GM20000 (cell line): ENCODE measurements at places on chromosomes 1 and 21.
A peak's percentile ranks its signal among the peaks of the same experiment; 100 is the strongest.

DNA sequence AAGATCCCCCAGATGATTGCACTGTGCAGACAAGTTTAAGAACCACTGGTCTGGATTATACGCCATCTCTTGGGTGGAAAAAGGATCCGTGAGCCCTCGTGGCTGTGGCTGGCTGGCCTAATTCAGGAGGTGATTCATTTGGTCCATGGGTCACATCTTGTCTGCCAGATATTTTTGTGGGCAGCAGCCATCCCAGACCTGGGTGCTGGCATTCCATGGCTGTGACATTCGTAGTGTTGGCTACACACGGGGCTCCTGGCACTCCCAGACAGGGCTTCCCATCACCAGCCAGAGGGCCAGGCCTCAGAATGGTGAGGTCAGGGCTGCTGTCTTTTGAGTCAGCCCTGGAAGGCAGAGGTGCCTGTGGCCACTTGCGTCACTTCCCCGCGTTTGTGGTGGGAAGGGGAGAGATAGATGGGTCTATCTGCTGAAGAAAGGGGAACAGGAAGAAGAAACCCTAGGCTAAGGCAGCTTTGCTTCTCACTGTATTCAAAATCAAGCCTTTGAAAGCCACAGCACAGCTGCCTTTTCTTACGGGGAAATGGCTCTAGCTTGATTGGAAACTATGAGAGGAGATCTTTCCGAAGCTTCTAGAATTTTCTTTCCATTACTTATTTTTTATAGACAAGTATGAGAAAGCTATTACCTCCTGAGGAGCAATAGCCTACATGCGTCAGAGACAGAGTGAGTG, 32.4 kb downstream of the EIF2D start:
- DNase-seq: peak; percentile 82

DNA sequence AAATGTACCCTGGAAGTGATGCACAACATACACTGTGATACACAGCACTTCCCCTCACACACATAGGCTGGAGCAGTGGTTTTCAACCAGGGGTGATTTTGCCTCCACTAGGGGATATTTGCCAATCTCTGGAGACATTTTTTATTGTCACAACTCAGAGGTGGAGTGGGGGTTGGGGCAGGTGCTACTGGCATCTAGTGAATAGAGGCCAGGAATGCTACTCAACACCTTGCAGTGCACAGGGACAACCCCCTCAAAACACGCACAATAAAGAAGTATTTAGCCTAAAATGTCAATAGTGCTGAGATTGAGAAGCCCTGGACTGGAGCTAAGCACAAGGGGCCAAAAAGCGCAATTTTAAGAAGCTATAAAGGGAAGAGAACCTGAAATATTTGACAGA, 54.1 kb downstream of the DNAJC6 start:
- DNase-seq: no peak

GRCh38 chr1:183100361-183100974, 77.2 kb downstream of the LAMC1 start:
- DNase-seq: no peak

GRCh38 chr1:180027949-180028445, 73.4 kb downstream of the CEP350 start:
- DNase-seq: no peak

DNA sequence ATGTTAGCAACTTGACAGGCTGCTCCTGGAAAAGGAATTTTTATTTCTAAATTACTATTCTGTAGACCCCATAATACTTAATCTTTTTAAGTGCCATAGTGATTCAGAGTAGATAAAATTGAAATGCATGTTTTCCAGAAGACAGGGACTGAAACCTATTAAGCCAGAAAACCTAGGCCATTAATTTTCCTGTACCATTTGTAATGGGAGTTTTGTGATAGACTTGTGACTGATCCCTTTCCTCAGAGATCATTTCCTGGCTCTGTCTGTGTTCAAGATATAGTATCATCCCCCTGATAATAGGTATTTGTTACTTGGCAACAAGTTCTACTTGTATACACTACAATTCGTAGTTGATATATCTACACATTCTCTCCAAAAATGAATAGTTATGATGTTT, 1609.8 kb downstream of the AMY1C start:
- no peak for DNase-seq

GRCh38 chr21:17979763-17980162, 160.6 kb upstream of the C21orf91 start:
- DNase-seq: no peak

DNA sequence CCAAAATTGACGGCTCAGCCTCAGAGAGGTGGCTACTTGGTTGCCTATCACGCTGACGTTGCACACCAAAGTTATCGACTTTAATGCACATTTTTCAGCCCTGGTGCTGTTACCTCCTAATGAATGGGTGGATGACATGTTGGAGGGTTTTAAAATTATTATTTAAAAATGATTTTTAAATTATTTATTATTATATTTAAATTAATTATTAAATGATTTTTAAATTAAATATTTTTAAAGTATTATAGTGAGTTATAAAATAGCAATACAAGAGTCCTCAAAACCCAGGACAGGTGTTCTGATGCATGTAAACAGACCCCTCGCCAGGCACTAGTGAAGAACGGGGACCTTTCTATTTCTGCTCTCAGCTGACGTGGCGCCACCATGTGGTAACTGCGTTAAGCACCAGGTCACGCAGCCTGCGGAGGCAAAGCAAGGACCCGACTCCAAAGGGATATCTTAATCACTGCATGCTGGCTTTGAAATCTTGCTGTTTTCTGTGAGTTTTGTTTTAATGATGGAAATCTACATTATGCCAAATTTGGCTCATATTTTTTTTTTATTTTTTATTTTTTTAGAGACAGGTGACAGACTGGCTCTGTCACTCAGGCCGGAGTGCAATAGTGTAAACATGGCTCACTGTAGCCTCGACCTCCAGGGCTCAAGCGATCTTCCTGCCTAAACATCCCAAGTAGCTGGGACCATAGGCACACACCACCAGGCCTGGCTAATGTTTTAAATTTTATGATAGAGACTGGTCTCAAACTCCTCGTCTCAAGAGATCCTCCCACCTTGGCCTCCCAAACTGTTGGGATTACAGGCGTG, 22.6 kb downstream of the CASP9 start:
- DNase-seq: peak; percentile 79

DNA sequence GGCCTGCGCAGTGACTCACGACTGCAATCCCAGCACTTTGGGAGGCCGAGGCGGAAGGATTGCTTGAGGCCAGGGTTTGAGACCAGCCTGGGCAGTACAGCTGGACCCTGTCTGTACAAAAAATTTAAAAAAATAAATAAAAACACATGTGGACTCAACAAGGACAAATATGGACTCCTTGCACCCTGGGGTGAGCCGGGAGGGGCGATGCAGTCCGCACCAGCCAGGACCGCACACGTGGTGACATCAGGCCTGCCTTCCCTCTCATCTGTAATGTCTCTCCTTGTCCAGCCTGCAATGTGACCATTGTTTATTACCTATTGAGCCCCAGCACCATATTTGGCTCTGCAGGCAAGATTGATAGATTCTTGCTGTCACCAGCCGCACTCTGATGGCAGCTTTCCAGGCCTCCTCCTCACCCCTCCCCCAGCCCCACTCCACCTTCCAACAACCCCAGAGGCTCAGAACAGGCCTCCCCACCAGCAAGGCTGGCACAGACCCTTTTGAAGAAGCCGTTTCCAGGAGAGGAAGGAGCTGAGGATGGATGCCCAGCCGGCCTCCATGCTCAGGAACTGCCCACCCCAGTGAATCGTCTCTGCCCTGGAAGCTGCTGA, 55.2 kb downstream of the IRF2BP2 start:
- DNase-seq: no peak

DNA sequence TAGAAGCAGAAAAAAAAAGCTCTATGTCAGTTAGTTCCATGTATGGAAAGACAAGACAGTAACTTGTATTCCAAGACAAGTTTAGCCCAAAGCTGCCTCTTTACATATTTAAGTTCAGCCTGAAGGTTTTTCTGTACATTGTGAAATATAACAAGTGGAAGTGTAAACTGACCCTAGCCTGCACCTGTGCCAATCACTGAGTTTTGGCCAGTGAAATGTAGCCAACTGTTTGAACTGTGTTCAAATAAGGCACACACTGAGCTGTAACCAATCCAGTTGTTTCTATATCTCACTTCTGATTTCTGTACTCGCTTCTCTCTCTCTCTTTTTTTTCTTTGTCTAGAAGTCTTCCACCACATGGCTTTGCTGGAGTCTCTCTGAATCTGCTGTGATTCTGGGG, 1227.1 kb downstream of the NCAM2 start:
- no peak for DNase-seq

DNA sequence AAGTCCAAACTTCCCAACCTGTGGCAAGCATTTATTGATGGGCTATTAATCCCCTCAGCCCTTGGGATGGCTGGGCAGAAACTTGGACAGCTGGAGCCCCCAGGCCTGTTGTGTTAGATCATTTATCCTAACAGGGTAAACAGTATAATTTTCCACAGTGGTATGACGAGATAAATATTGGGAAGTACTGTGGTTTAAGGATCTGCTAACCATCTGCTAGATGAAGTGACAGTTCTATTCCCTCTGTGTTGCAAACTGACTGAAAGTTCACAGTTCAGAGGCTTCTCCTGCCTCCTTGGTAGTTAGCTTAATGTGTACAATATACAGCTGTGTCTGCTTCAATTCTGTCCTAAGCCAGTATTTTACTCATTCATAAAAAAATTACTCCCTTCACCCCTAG, 127.5 kb upstream of the CHODL start:
- DNase-seq: no peak

DNA sequence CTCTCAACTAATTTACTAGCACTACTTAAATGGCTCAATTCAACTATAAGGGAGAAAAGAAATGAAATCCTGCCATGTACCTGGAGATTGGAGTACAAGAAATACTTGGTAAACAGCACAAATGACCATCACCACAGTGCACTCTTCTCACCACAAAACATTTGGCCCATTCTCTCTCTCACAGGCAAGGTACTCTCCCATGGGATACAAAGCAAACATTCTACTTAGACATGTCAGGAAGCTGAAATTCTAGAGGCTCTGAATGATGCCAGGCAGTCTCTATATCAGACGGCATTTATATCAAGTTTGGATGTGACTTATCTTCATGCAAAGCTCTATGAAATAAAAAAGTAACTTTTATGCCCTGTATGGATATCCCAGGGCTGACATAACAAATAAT, 72.5 kb downstream of the DPT start:
- no peak for DNase-seq

DNA sequence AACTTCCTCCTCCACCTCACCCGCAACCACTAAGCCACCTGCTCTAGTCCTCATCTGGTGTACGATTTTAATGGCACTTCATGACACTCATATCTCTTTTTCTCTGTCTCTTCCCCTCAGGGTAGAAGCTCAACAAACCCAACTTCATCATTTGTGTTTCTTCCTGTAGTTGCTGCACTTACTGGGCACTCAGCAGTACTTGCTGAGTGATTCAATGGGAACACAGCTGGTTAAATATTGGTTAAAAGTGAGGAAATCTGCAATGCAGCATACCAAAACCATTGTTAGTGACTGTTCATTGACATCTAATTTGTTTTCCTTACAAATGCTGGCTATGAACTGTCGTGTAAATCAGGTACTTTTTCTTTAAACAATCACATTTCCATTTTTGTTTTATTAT, 541.1 kb upstream of the PRMT6 start:
- DNase-seq: no peak

- peak; percentile 73 for DNase-seq
These were observed 708 bp upstream of the ZNF362 start for GRCh38 chr1:33255347-33256220.

GRCh38 chr1:7842517-7842916, 10.3 kb downstream of the UTS2 start:
- peak; percentile 45 for DNase-seq

DNA sequence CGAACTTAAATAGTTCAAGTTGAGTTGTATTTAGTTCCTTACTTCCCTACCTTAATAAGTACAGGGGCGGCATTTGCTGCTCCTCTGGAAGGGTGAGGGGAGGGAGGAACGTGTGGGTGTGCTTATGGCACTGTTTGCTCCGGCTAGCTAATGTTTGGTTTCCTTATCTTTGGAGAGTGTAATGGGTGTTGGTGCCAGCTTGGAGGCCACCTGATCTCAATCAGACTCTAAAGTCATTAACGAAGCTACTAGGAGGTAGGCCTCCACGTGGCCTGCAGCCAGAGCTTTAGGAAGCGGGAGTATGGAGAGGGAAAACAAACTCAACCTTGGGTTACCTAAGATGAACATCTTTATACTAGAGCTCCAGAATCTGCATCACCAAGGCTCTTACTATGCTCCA, 43.0 kb upstream of the RAP1A start:
- no peak for DNase-seq

- DNase-seq: no peak
These were observed 529.5 kb downstream of the COL11A1 start for GRCh38 chr1:102578804-102579203.

DNA sequence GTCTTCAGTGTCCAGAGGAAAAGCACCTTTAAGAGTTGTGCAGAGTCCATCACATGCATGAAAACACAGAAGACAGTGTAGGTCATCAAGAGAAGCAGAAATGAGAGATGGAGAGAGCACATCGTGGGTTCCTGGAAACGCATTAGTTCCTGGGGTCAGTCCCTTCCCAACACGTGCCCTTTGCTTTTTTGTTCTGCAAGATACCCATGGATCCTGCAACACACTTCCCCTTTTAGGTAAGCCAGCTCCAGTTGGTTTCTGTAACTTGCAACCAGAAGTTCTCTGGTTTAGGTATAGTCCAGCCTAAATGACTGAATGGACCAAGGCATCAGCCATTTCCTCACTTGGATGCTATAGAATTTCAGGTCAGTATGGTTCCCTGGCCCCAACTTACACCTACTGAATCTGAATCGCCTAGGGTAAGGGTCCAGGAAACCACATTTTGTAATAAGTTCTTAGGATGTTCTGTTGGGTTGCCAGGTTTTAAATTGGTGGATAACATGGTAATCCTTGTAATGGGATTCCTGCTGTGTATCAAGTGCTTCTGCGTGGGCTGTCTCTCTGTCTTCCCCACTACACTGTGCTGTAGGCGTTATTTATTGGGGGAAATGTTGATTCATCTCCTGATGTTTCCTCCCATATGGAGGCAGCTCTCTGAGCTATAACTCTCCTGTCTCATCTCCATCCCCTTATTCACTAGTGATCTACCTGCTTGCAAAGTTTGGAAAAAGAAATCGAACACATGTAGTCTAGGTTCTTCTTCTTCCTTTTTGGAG, 230.6 kb downstream of the TNR start:
- DNase-seq: no peak

GRCh38 chr1:31886866-31887265, 51.3 kb downstream of the PTP4A2 start:
- DNase-seq: no peak

DNA sequence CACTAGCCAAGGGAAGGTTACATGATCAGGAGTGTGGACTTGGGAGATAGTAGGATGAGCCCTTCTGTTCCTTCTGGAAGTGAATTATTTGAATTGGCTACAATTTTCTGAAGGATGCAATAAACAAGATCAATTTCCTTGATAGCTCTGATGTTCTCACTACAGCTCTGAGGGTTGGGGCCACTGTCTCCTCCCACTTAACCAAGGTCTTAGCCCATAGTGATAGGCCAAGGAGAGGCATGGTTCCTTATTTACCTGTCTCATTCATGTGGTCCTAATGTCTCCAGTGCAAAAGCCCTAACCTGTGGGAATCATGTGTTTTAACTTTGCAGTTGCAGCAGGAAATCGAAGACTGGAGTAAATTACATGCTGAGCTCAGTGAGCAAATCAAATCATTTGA, 34.8 kb downstream of the MIA3 start:
- DNase-seq: no peak

GRCh38 chr1:205925736-205926135, 17.5 kb downstream of the SLC26A9 start:
- DNase-seq: no peak

GRCh38 chr21:26845759-26846035, 488 bp upstream of the ADAMTS1 start:
- no peak for DNase-seq

GRCh38 chr1:150987924-150988323, 5.8 kb downstream of the ANXA9 start:
- no peak for DNase-seq
